ENCODE measurements at places on chromosomes 2 and 18.

DNA sequence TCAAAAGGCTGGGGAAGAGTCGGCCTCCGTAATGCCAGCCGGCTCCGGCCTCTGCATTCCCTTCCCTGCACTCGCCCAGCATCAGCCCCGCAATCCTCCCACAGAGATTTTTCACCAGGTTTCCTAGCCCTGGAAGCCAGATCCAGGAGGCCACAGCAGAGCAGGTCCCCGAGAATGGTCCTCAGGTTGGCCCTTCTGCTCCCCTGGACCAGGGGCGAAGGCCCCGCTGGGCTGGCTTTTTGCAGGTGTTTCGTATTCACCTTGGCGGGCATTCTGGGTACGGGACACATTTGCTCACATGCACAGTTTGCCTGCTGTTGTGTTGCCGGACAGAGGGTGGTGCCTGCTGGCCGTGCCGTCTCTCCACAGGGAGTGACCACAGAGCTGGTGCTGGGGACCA, 309.5 kb downstream of the NDUFA10 start:
- DNase-seq: no peak

DNA sequence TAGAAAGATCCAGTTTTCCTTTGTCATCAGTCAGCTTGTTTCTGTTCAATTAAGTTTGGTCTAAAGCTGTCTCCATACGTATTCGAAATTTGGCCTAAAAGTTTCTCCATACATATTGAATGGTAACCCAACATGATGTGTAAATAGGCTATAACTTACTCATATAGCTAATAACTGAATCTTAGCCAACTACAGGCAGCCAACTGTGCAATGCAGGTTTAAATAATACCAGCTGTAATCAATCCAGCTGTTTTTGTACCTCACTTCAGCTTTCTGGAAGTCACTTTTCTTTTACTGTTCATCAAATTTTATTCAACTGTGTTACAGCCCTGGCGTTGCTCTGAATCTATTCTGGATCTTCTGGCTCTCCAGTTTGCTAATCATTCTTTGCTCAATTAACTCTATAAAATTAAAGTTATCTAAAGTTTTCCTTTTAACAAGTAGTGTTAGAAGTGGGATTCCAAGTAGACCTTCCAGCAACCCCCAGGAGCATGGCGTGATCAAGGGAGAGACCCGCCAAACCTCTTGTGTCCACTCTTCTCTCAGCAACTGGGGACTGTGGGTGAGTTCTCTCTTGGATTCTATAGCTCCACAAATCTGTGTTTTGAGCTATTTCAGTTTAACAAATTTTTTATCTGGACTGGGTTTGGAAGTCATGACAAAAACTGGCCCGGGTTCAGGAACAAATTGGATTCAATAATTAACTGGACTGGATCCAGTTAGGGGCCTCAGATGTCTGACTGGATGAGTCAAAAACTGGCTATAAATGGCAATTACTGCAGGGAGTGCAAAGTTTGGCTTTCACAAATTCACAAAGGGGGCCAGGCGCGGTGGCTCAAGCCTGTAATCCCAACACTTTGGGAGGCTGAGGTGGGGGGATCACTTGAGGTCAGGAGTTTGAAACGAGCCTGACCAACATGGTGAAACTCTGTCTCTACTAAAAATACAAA, 329.7 kb upstream of the ST6GAL2 start:
- no peak for DNase-seq

DNA sequence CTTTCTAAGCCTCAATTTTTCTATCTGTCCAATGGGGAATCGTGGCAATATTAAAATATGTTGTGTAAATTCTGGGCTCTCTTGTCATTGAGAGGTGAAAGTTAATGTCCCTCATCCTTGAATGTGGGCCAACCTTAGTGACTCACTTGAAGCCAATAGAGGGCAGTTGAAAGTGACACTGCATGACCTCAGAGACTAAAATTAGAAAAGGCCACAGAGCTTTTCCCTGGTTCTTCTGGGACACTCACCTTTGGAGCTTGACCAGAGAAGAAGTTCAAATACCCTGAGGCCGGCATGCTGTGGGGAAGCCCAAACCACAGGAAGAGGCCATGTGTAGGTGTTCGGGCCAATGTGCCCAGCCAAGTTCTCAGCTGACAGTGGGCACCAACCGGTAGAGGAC, 24.1 kb upstream of the SIX2 start:
- no peak for DNase-seq

DNA sequence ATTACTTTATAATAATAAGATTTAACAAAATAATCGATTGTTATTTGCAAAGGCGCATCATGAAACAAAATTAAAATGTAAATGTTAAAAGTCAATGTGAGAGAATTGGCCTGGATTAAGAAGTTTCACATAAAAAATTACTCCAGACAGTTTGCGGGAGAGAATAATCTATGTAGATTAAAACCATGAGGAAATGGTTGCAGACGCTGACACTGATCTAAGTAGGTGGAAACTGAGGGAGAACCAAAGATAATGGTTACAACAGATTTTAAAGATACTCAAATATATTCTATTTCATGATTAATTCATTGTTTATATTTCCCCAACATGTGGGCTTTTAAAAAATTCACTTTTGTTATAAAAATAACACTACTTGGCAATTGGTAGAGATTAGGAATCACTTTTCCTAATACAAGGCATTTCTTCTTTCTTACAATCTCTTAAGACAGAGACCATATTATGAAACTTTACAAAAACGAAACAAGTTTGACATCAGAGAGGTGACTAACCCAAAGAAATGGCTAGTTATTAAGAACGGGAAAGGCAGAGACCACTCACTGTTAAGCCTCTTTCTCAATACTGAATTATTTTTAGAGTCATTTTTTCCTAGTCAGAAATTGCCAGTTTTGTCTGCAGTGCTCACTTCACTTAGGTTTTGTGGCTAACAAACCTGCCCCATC, 1.6 kb downstream of the KANSL1L start:
- DNase-seq: peak; percentile 77

GRCh38 chr2:64750001-64750816, 96.5 kb upstream of the SERTAD2 start:
- DNase-seq: peak; percentile 30

GRCh38 chr2:162013514-162014475, 60.2 kb downstream of the DPP4 start:
- no peak for DNase-seq

Measured in HCEC 1CT (cell line).